ENCODE measurements at places on chromosomes 5 and 9.

DNA sequence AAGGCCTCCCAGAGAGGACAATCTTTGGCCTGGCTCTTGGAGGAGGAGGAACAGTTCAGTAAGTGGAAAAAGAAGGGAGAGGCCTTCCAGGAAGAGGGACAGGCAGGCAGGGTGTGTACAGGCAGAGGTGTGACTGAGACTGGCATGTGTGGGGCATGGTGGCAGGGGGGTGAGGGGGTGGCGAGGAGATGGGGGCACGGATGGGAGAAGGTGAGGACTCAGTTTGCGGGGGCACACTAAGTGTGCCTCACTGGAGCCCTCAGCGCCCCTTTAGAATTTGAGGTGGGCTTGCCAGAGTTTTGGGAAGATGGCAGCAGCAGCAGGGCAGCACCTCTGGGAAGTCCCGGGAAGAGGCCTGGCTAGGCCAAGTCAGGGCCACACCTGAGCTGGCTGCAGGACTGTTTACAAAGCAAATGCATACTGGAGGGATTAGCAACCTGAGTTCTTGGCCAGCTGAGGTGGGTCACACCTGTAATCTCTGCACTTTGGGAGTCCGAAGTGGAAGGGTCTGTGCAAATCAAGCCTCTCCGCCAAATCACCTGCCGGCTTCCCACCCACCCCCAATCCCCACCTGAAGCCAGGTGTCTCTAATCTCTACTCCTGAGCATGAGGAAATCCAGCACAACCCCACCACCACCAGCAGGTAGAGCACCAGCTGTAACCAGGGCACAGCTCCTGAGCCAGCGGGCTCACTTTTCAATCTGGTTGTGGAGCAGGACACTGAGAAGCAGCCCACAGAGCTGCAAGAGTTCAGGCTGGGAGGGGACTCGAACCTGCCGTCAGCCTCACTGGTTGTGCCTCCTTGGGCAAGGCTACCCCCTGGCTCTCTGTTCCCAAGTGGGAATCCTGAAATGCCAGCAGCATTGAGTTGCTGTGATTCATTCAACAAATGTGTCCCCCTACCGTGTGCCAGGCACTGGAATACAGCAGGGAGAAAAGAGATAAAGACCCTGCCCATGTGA is 10.2 kb upstream of the GABRP start:
- no peak for DNase-seq

GRCh38 chr9:83431101-83432060 is 106.8 kb downstream of the FRMD3 start:
- DNase-seq, result no peak

DNA sequence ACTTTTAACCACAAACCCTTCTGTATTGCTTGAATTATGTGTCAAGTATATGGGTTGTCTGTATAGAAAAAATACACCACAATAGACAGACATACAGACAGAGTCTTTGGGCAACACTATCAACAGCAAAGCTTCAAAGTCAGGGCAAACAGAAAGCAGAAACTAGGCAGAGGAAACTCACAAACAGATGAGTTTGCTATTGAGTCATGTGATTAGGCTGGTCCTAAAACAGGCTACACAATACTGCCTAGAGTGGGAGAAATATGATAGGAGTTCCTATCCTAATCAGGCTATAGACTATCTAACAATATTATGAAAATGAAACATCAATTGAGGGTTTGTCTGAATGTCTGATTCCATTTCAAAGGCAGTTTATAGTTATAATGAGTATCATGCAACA is 156.4 kb downstream of the EDIL3 start:
- DNase-seq, result no peak

DNA sequence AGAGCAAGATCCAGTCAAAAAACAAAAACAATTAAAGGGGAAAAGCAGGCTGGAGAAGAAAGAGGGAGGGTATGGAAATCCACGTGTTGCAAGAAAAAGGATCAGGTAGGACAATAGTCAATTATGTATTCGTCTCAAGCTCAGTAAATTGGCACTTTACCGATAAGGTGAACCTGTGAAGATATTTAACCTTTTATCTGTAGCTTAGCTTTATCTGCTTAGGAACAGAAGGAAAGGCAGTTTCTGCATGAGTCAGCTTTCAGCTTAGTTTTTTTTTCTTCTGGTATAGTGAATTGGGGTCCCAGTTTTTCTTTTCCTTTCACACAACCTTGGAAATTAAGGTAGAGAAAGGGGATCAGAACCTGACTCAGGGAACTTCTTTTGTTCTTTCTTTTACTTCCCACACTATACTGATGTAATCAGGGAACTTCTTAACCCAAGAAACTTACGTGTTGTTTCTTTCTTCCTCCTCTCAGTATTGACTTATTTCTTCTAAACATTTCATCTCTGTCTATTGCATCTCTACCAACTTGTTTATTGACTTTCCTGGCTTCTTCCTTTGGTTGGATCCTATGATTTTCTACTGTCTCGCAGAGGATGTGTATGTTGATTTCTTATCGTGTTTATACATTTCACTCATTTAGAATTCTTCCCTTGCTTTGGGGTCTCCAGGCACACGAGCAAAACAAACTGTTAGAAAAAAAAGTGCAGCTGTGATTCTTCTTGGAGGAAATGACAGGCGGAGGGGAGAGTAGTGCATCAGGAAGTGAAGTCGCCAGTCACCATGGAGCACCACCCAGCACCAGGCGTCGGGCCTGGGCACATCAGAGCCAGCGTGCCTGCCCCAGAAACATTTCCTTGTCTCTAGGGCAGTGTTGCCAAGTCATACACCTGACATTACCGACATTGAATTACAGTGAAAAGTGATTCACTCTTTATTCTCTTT is 123.0 kb upstream of the LHFPL2 start:
- no peak for DNase-seq

- no peak for DNase-seq
These were observed 15.9 kb upstream of the FGF1 start for GRCh38 chr5:142701673-142702311.

Measured in esophagus squamous epithelium (tissue), 5 donors.